Mucosa of gallbladder (tissue), 1 donor: ENCODE measurements at places on chromosomes 1 and 21. TPM values are rescaled to one million over a fixed set of nuclear protein-coding genes. Genes with fewer than 3 reads are reported as not detected.

The ERG gene
- total RNA-seq = 10.0 TPM

The LAMC2 gene
- total RNA-seq = 24.5 TPM

The BEND5 gene
- 17.5 TPM for total RNA-seq

The SELP gene
- total RNA-seq = 12.6 TPM

The CD1B gene
- not detected for total RNA-seq

The RLF gene
- total RNA-seq = 16.5 TPM

The NMNAT2 gene
- 16.9 TPM for total RNA-seq

The HES3 gene
- total RNA-seq = not detected

The SYNC gene
- 17.4 TPM for total RNA-seq

The GNAT2 gene
- not detected for total RNA-seq

The THEM4 gene
- 12.0 TPM for total RNA-seq

The OR10J4 gene
- total RNA-seq = not detected

The SLC16A4 gene
- 52.3 TPM for total RNA-seq

The ROR1 gene
- 13.1 TPM for total RNA-seq

The LMNA gene
- 293 TPM for total RNA-seq

The HENMT1 gene
- 7.0 TPM for total RNA-seq

The HCRTR1 gene
- total RNA-seq = not detected

The SPRR2F gene
- total RNA-seq = not detected

The LEMD1 gene
- 1.0 TPM for total RNA-seq

The SPRR1A gene
- total RNA-seq = not detected

The AMY2B gene
- total RNA-seq = 14.6 TPM

The CCDC28B gene
- 12.1 TPM for total RNA-seq

The MR1 gene
- 26.9 TPM for total RNA-seq

The AGBL4 gene
- total RNA-seq = 0.52 TPM

The USH2A gene
- 0.03 TPM for total RNA-seq

The CFHR3 gene
- 0.49 TPM for total RNA-seq
